ENCODE measurements at places on chromosomes 12 and 14. TPM values are rescaled to one million over a fixed set of nuclear protein-coding genes. Genes with fewer than 3 reads are reported as not detected.

EFS gene
- 0.89 TPM for total RNA-seq

DNA sequence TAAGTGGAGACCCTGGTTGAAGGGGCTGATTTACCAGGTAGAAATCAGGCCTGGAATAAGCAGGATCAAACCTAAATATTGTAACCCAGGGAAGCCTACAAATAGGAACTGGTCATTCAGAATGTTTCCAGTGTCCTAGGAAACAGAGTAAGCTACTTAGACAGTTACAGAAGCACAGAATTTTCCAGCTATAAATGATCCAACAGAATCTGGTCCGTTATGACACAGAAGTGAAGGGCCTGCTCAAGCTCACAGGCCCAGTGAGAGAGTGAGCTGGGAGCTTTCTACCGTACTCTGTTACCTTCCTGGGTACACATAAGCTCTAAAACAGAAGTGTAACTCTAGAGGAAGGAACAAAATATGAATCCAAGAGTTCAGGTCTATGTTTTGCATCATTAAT, 119.1 kb downstream of the TTC7B start:
- H3K27ac ChIP-seq: no peak overlapping the region
- H3K27me3 ChIP-seq: no peaks in the 10 kb centered on the region
- H3K4me3 ChIP-seq: no peak overlapping the region
- no peaks in the 10 kb centered on the region for H3K36me3 ChIP-seq

DNA sequence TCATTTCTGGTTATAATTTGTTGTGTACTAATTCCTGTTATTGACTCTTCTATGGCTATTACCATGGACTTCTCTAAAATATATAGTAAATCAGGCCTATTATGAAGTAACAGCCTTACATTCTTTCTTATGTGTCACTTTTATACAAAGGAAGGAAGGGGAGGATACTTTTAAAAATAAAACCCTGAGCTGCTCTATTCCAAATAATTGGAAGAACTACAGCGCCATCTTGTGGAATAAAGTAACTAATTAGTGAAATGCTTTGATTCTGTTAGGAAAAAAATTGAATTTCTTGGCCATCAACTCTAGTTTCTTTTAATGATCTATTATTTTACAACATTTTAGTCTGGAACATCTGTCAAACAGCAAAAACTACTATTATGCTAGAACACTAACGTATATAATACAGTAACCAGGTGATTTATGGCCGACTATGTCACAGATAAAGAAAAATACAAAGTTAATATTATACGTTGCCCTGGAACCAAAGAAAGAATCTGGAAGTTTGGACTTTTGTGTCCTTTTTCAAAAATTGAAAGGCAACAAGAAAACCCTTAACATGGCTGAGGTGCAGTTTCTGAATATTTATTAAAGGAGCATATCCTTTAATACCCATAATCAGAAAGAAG, 55.0 kb upstream of the NELL2 start:
- H3K4me3 ChIP-seq: no peak overlapping the region
- no peaks in the 10 kb centered on the region for H3K36me3 ChIP-seq
- H3K4me1 ChIP-seq: no peaks in the 10 kb centered on the region
- DNase-seq: no peak
- H3K27ac ChIP-seq: no peak overlapping the region
- no peaks in the 10 kb centered on the region for H3K27me3 ChIP-seq

- DNase-seq: no peak
- H3K4me3 ChIP-seq: no peak overlapping the region
- H3K4me1 ChIP-seq: no peaks in the 10 kb centered on the region
- no peaks in the 10 kb centered on the region for H3K27me3 ChIP-seq
- no peaks in the 10 kb centered on the region for H3K36me3 ChIP-seq
Measured at GRCh38 chr12:26573225-26573909, 259.6 kb downstream of the ITPR2 start.

GRCh38 chr12:93154753-93155480, 222.8 kb upstream of the NUDT4 start:
- H3K36me3 ChIP-seq: no peaks in the 10 kb centered on the region
- no peak overlapping the region for H3K4me3 ChIP-seq
- peaks cover 6% of the 10 kb centered on the region for H3K4me1 ChIP-seq
- no peak overlapping the region for H3K27ac ChIP-seq

GRCh38 chr14:97217111-97217885, 420.1 kb downstream of the VRK1 start:
- no peak overlapping the region for H3K4me3 ChIP-seq
- no peak overlapping the region for H3K27ac ChIP-seq
- H3K36me3 ChIP-seq: no peaks in the 10 kb centered on the region
- H3K4me1 ChIP-seq: no peaks in the 10 kb centered on the region
- no peak for DNase-seq

DNA sequence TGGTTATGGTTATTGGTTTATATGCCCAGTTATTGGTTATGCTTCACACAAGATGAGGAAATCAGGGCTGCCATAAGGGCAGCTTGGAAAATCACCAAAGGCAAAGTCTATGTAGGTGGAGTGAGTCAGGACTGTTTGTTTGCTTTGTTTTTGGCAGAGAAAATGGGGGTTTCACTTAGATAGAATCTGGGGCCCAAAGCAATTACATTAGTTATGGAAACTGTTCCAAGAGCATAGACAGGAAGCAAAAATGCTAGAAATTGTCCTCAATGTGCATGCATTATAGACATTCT, 2.2 kb downstream of the VAMP1 start:
- DNase-seq: no peak
- no peak overlapping the region for H3K4me3 ChIP-seq
- no peak overlapping the region for H3K27ac ChIP-seq
- no peaks in the 10 kb centered on the region for H3K27me3 ChIP-seq
- no peaks in the 10 kb centered on the region for H3K4me1 ChIP-seq

- H3K36me3 ChIP-seq: no peaks in the 10 kb centered on the region
- H3K4me3 ChIP-seq: no peak overlapping the region
- H3K27me3 ChIP-seq: no peaks in the 10 kb centered on the region
- H3K4me1 ChIP-seq: peaks cover 48% of the 10 kb centered on the region
- no peak overlapping the region for H3K27ac ChIP-seq
Measured at GRCh38 chr14:68214431-68214830, 394.9 kb downstream of the RAD51B start.

GRCh38 chr14:54132496-54132895, 175.9 kb upstream of the BMP4 start:
- no peak for DNase-seq
- H3K4me1 ChIP-seq: no peaks in the 10 kb centered on the region
- no peaks in the 10 kb centered on the region for H3K36me3 ChIP-seq

- peaks cover 13% of the 10 kb centered on the region for H3K4me1 ChIP-seq
- no peak for DNase-seq
- no peak overlapping the region for H3K4me3 ChIP-seq
- H3K27me3 ChIP-seq: no peaks in the 10 kb centered on the region
Measured at GRCh38 chr12:67646775-67647174, 1.8 kb upstream of the DYRK2 start.

GRCh38 chr14:95895720-95896119, 19.1 kb downstream of the TUNAR start:
- no peaks in the 10 kb centered on the region for H3K4me1 ChIP-seq
- no peak for DNase-seq
- H3K36me3 ChIP-seq: no peaks in the 10 kb centered on the region
- no peak overlapping the region for H3K4me3 ChIP-seq

DNA sequence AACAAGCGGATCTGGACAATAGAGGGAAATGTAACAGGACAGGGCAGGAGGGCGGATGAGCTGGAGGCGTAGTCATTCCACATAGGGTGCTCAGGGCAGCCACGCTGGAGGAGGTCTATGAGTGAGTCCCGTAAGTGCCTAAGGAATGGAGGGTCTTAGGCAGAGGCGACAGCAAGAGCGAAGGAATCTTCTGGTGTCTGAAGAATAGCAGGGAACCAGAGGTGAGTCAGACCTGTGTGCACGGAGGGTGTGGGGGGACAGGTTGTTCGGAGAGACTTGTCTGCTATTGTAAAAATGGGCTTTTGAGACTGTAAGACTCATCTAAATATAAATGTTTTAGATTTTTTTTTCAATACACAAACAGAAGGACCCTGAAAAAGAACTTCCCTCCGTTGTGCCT, 70.6 kb downstream of the SETD3 start:
- H3K36me3 ChIP-seq: no peaks in the 10 kb centered on the region
- H3K4me1 ChIP-seq: no peaks in the 10 kb centered on the region
- no peak for DNase-seq
- H3K4me3 ChIP-seq: no peak overlapping the region

Measured in pancreas (tissue), 10 donors.